NCI-H1694 treated with DMSO at 0.1 percent for 48 hours (cell line): ENCODE measurements at places on chromosomes 1 and 21.

- DNase-seq = no peak
Observed at GRCh38 chr21:32712043-32712442, 15.8 kb downstream of the SYNJ1 start.

DNA sequence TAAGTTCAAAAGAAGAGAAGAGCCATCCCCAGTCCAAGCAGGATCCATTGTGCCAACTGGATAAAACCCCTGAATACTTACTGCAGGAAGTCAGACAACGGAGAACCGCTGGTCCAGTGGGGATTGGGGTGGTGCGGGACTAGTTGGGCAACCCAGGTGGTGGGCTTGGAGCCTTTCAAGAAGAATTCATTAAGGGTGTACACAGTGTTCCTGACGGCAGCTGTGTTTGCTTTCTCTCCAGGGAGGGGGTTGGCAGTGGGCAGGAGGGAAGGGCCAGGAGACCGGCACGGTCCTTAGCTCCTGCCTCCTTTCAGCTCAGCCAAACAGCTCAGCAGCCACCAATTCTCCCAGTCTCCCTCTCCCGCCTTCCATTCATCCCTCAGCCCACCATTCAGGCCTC is 7.1 kb upstream of the CDK18 start:
- no peak for DNase-seq

DNA sequence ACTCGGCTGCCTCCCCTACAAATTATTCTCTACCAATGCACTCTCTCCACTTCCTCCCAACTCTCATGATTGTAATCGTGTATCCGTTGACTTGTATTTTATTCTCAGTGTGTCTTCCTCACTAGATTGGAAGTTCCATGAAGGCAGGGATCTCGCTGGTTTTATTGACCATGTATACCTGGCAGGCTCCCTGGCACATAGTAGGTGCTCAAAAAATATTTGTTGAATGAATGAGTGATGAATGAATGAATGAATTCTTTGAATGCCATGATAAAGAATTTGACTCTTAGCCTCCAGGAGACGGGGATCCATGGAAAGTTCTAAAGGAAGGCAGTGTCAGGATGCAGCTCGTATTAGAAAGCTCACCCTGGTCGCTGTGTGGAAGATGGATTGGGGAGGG is 28.8 kb upstream of the WASF2 start:
- DNase-seq = no peak

DNA sequence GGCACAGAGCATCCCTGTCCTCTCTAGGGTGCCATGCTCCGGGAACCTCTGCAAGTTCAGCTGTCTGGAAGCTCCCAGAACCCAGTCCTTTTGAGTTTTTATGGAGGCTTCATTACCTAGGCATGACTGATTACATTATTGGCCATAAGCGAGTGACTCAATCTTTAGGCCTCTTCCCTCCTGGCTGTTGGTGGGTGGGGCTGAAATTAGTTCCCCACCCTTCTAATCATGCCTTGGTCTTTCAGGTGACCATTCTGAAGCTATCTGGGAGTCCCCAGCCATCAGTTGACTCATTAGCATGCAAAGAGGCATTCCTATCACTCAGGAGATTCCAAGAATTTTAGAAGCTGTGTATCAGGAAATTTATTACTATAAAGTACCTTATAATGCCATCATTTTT is 46.6 kb downstream of the WLS start:
- DNase-seq = no peak

DNA sequence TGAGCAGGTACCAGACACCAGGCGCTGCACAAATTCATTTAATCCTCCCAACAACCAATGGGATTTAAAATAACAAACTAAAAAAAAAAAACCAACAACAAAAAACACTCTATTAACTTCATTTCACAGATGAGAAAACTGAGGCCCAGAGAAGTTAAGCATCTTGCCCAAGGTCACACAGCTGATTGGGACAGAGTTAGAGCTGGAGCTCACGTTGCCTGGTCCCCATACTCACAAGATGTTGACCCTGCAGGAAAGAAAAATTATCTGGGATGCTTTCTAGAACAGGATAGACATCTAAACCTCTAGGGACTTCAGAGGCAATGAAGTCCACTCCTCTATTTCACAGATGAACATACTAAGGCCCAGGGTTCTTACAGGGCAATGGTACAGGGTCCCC is 175.3 kb downstream of the PSMG1 start:
- DNase-seq = no peak
